ENCODE measurements at places on chromosomes 13 and 19.
A peak's percentile ranks its signal among the peaks of the same experiment; 100 is the strongest.

GRCh38 chr13:20331949-20332348 lies 99.8 kb upstream of the GJB6 start:
- DNase-seq, result no peak

DNA sequence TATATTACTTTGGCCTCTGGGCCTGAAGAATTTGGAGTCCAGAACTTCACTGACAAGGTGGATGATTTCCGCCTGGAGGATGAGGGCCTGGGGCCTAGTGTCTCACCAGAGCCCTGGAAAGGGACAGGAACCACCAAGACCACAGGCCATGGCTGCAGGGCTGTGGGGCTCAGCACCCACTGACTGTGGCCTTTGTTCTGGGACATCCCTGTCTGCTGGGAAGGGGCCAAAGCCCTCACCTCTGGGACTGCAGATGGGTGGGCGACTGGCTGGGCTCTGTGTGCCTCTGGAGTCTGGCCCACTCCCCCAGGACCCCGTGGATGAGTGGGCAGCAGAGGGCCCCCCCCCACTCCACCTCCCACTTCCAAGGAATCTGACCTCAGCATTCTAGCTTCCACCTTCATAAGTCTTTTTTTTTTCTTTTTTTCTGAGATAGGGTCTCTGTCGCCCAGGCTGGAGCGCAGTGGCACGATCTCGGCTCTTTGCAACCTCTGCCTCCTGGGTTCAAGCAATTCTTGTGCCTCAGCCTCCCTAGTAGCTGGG lies 20.3 kb downstream of the CHST8 start:
- no peak for DNase-seq

- DNase-seq, result no peak
Observed at GRCh38 chr19:35642798-35643254, 1.3 kb downstream of the ETV2 start.

DNA sequence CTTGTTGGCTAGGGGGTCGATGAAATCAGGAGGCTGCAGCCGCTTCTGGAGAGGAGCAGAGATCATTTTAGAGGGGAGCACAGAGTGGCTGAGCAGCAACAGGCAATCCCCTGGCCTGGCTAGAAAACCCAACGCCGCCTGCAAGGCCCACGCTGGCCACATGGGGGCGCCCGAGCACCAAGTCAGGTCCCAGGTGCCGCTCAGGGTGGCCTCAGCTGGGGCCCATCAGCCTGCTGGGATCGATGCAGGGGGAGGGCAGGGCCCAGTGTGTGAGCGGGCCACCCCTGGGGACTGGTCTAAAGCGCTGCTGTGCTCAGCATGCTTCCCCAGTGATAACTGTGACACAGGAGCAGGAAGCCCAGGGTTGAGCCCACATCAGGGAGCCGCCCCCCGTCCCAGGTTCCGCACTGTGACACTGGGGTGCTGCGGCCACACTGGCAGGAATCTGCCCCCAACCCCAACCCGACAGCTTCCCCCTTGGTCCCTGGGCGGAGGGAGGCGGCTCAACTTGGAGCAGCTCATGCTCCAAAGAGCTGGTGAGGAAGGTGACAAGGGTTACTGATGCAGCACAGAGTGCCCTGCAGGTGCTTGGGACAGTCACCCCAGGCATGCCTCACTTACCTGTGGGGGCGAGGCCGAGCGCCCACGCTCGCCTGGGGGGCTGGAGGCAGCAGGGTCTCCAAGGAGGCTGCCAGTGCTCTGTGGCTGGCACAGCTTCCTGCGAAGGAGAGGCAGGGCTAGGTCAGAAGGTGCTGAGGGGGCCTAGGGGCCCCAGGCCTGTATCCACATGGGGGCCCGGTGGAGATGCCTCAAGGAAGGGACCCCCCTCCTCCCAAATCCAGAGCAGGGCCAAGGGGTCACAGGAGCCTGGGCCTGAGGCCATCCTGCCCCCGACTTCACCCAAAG lies 13.3 kb upstream of the ISYNA1 start:
- peak; percentile 93 for DNase-seq

DNA sequence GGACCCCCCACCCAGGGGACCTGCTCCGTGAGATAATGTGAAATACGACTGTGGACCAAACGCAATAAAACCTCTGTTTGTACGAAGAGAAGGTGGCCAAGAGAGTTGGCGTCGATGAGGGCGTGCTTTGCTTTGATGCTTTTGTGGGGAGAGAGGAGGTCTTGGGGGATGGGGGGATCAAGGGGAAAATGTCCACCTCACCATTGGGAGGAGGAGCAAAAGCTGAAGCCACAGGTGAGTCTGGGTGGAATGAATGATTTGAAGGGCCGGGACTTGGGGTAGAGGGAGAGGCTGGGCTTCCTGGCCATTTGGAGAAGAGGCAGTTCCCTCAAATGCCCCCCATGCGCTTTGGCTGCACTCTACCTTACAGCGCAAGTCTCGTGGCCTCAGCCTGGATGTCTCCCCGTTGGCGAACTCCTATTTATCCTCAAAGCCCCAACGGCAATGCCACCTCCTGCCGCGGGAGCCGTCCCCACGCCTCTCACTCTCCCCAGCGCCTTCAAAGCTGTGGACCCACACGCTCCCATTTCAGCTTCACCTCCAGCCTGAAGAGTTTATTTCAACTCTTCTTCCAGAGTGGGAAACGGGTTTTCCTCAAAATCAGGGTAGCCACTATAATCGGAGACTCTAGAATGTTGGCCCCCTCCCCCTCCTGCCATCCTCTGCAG lies 795 bp upstream of the ABCA7 start:
- DNase-seq, result no peak

GRCh38 chr13:27574661-27575060 lies 45.7 kb downstream of the LNX2 start:
- no peak for DNase-seq

GRCh38 chr19:57342582-57342981 lies 8.5 kb upstream of the ZNF304 start:
- DNase-seq, result no peak

DNA sequence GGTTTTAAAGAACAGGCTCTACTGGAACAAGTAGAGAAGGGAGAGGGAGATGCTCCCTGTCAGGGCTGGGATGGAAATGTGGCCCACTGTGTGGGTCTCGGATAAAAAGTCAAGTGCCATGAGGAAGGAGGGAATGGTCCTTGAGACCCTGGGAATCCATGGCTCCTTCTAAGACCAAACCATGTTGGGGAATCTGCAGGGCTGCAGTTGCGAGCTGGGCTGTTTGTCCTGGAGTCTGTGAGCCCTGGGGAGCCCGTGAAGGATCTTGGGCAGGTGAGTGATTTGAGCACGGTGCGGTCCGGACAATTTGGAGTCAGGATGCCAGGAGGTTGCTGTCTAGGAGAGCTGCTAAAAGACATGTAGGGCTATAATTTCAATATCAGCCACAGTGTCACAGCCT lies 359.4 kb downstream of the FGF9 start:
- DNase-seq, result no peak

DNA sequence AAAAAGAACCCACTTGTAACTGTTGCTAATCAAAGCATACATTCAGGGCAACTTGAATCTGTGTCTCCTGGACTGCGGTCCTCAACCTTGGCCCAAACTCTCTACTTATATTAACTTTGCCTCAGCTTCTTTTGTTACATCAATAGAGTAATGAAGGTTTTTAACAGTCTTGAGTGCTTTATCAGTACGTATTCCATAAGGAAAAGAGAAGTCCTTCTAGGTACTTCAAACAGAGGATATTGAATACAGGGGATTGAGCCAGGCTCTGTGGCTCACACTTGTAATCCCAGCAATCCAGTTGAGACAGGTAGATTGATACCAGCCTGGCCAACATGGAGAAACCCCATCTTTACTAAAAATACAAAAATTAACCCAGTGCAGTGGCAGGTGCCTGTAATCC lies 1.2 kb upstream of the EPS15L1 start:
- no peak for DNase-seq

DNA sequence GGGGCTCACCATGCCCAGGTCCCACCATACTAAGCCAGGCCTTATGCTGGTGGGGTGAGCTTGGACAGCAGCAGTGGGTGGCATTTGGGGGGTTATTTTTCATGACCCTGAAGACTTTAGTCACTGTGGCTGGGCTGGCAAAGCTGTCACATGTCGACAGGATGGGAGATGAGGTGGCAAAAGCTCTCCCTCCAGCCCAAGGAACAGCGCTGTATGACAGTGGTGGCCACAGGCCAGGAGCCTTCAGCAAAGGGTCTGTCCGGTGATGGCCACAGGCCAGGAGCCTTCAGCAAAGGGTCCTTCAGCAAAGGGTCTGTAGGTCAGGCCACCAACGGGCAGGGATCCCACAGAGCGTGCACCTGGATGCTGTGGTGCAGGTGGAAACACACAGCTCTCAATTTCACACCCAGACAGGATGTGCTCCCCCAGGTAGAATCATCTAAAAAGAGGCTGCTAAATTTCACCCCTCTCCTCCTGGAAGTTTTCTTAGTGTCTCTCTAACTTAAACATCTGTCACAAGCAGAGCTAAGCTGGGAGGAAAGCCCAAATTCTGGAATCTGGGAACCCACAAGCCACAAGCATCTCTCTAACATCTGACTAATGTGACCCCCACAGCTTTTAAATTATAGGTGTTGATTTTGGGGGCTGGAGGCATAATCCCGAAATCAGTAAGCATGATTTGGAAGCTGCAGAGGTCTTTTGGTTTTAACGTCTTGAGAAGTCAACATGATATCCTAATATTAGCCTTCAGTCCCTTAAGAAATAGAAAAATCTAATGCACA lies 23.0 kb downstream of the COL4A1 start:
- no peak for DNase-seq

DNA sequence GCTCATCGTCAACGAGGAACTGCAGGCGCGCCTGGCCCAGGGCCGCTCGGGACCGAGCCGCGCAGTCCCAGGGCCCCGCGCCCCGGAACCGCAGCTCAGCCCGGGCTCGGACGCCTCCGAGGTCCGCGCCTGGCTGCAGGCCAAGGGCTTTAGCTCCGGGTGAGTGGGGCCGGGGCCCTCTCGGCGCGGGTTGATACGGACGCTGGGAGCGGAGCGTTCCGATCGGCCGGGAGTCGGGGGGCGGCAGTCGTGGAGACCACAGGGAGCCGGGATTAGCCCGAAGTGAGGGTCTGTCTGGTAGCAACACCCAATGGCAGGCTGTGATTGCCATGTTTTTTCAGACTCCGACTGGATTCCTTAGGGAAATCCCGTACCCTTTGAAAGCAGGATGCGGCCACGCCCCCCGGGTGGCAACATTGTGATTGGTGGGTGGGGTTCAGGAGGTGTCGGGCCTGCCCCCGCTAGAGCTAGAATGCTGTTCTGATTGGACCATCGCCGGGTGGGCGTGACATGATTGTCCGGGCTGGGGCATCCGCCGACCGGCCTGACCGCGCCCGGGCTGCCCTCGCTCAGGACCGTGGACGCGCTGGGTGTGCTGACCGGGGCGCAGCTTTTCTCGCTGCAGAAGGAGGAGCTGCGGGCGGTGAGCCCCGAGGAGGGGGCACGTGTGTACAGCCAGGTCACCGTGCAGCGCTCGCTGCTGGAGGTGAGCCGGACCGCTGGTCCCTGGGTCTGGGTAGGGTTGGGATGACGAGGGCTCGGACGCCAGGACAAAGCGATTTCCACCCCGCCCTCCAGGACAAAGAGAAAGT lies 11.3 kb downstream of the EPS8L1 start:
- peak; percentile 68 for DNase-seq

- DNase-seq, result no peak
Observed at GRCh38 chr13:23743278-23744076, 145.7 kb downstream of the MIPEP start.

GRCh38 chr19:53908106-53908934 lies 758 bp upstream of the CACNG7 start:
- peak; percentile 57 for DNase-seq

DNA sequence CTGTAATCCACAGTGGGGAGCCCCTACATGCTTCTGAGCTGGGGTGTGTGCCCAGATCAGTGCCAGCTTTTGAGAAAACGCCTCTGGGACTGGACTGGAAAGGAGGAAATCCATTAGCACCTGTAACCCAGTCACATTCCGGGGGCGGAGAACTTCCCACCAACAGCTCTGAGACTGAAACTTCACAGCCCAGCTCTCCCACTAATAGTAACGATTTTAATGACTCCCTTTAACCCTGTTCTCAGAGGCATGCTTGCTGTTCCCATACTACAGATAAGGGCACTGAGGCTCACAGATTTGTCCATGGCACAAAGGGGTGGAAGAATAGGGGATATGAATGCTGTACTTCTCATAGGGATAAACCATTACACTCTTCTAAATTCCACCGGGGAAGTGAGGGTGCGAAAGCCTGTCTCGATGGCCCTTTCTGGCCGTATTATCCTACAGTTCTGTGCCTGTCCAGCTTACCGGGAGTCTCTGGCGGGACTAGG lies 851 bp downstream of the FBXO46 start:
- DNase-seq, result peak; percentile 41

DNA sequence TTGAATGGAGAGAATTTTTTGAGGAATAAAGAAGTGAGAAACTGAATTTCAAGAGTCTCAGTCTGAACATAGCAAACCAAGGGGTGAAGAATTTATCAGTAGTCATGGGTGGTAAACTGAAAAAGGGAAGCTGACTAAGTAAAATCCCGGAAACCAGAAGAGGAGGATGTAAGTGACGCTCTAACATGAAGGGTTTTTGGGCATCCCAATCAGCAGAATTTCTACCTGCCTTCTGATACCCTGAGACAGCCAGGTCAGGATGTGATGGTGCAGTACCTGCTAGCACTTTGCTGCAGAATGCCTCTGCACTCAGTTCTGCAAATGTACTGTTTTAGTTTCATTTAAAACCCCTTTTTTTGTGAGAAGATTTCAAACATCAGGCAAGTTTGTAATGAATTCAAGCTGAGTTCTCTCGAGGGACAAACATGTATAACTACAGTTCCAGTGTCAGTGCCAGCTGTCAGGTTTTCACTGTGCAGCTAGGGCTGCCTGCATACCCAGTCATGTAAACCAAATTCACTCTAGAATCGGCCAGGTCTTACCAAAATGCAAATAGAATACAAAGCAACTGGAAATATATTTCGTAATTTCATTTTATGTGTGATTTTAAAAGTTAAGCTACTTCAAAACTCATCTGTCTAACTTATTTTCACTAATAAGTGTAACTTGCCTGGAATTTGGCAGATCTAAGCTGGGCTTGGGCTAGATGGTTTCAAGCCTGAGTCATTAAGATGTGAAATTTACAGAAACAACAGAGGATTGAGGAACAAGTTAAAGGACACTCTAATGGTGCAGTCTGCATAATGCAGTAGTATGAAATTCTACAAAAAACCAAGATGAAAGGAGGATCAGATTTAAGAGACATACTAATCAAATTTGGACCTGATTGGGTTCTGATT lies 13.8 kb downstream of the METTL21C start:
- DNase-seq, result no peak

DNA sequence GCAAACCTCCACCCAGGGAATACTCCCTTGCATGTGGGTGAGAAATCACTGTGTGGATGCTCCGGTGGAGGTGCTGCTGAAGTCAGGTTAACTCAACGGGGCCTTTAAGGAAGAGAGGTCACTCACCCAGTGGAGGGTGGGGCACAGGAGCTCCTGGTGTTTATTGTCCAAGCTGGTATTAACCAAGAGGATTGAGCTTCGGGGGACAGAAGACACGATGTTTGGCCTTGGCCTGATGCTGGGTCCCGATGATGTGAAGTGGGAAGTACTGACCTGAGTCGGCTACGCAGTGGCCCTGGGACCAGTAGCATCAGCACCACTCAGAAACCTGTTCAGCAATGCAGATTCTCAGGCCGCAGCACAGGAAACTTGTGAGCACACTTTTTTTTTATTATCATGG lies 85.7 kb upstream of the WASF3 start:
- DNase-seq, result no peak

Measured in stimulated activated CD4-positive, alpha-beta T cell treated with anti-CD3 and anti-CD28 coated beads, Interleukin-2, amount 100 ng/mL, for 24 hours (primary cell).